ENCODE measurements at places on chromosomes 3 and 15.

GRCh38 chr3:14304101-14305045 is 98.0 kb upstream of the SLC6A6 start:
- DNase-seq: no peak

DNA sequence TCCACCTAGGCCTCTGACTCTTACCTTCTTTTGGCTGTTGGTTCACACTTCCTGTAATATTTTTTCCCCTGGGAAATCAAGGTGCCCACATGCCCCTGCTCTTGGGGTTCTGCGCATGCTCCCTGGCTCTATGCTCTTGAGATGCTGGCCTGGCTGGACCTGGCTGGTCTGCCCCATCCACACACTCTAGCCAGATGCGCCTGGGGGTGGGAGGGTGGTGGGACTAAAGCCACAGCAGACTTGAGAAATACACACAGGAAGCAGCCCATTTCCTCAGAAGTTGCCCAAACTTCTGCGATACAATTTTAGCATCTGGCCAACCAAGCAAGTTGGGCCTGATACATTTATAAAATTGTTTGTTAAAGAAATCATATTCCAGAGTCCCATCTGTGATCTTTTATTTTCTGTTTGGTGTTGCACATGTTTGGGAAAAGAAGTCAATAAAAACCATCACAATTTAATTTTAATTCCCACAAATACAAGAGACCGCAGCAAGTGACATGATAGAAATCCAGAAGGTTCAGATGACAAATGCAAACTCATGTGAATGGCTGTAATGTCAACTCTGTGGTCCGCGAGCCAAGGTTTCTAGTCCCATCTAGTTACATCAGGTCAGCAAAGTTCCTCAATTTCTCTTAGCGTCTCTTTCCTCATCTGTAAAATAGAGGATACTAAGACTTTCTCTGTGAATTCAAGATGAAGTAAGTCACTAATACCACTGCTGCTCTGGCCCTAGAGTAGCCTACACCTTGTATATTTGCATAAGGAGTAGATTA is 55.9 kb upstream of the MEF2A start:
- no peak for DNase-seq

DNA sequence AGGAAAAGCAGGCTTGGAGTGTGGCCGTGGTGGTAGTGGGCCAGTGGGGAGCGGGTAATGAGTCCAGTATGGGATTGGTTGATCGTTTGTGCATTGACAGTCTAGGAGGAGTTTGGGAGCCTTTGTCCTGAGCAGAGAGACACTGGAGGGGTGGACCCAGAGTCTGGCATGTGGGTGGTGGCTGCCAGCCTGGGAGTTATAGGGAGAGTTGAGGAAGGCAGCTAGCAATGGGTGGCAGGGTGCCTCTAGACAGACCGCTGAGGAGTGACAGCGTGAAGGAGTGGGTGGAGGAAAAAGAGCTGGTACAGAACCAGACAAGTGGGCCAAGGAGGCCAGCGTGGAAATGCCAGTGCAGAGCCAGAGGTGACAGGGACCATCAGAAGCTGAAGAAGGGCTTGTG is 1.9 kb upstream of the CCK start:
- DNase-seq: no peak

- no peak for DNase-seq
These were observed 842 bp downstream of the PCCB start for GRCh38 chr3:136250903-136251460.

DNA sequence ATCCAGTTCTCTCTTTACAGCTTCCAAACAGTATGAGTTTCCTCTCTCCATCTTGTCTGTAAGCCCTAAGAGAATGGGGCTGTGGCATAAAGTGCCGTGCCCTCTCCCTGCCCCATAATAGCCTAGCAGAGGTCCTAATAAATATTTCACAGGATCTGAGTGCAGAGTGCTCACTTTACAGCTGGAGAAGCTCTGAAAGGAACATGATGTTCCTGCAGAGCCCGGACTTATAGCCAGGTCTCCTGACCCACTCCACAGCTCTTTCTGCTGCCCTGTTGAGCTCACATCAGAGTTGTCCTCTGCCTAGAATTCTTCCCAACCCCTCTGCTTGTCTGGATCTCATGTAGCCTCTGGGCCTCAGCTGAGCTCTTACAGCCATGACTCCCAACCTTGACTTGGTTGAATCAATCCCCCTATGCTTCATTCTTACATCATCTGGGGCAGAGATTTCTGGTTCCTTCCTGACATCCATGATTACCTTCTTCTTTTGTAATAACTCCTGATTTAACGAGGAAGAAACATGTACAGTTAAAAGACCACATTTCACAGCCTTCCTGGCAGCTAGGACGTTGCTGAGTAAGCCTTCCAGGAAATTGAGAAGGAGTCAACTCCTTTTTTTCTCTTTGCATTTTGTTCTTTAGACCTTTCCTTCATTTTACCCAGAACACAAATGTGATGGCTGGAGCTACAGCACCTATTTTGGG is 135.3 kb downstream of the RPLP1 start:
- no peak for DNase-seq

DNA sequence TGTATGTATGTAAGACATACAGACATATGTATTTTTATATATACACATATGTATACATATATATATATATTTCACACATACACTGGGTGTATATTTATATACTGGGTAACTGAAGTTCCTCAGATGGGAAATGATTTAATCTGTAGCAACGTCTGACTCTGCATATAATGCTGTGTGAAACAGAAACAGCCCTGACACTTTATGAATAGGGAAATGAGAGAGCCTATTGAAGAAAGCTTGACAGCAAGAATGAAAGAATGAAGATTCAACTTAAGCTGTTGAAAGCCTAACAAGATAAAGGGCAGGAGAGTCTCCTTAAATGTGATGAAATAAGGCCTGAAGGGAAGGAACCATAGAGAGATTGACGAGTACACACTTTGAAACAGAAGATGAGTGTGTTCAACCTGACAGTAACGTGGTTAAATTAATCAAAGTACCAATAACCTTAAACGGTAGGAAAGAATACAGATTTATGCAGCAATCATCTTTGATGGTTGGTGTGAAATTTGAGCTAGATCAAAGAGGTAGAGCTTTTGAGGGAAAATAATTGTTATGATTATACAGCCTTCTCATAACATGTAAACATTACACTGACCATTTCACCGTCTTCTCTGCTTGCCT is 169.9 kb downstream of the MECOM start:
- no peak for DNase-seq

GRCh38 chr3:45174234-45174633 is 28.1 kb upstream of the CDCP1 start:
- no peak for DNase-seq

DNA sequence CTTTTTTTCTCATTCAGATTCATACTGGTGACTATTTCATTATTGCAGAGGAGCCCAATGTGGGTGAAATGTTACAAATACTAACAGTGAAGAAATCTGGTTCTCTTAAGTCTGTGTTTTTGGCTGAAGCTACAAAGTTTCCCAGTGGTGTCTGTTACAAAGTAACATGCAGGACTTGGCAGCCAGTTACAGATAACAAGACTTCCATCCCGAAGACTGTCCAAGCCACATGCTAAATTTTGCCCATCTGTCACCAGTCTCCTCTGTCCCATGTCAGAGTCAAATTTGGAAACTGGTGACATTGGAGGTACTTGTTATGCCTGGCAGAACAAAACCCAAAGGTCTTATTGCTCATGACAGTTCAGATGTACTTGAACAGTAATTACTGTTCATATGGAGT is 269.2 kb upstream of the GOLIM4 start:
- DNase-seq: no peak

GRCh38 chr15:44010089-44010488 is 183.3 kb downstream of the WDR76 start:
- peak; percentile 38 for DNase-seq

GRCh38 chr15:57205996-57206395 is 170.3 kb upstream of the CGNL1 start:
- no peak for DNase-seq

DNA sequence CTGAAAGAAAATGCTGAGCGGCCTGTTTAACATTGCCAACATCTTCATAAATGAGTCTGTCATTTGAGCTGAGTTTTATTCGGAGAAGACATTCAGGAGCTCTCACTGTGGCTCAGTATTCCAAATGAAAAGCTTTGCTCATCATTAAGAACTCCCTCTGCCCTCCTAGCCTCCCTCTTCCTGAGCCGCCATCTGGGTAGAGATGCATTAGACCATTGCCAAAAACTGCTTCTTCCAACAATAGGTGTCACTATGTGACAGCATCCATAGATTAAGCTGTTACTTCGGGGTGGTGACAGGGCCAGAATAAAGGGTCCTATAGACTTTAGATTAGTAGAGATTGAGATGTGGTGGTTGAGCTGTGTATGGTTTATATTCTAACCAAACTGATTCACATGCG is 501.4 kb upstream of the NR2F2 start:
- no peak for DNase-seq

DNA sequence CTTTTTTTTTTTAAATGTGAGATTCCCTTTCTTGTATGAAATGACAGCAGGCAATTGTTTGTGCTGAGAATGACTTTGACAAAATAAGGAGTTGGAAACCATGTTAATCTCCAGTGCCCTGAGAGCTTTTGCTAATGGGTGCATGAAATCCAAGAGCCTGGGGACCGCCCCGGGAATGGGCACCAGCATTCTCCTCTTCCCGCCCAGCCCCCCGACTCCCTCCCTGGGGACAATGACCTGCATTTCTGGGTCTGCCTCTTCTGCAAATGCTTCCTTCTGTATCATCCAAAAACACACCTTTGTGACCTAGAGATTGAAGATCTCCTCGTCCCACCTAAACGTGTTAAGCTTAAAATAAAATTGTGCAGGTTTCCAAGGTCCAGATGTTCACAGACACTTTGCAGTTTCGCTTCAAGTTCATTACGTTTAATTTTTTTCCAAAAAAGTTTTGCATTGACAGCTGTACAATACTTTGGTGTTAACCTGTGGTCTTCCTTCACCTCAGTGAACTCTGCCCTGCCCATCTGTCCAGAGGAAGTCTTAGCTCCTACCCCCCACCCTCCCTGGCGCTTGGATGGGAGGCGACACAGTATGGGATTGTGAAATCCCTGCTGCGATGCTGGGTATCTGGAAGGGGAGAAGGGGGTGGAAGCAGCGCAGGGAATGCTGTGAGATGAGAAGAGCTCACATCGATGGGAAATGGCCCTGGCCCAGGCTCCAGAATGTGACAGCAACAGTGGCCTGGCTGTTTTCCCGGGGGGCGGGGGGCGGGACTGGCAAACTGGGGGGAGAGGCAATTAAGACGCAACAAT is 50.1 kb downstream of the TLE3 start:
- DNase-seq: no peak

GRCh38 chr3:46929324-46929723 is 47.2 kb downstream of the CCDC12 start:
- no peak for DNase-seq

- no peak for DNase-seq
These were observed 249.1 kb downstream of the ALCAM start for GRCh38 chr3:105615814-105616213.

DNA sequence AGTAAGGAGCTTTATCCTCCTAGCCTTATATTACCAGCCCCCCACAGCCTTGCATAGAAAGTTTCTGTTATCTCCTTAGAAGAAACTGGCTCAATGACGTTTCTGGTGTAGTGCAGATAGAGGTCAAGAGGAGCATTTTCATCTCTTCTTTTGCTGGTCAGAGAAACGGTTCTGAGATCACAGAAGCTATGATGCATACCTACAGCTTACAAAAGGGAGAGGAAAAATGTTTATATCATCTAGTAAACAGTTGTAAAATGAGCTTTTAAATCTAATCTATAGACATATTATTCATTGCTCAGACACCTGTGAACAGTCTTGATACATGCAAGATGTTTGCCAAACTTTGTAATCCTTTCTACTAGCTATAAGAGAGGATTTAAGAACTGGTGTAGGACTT is 68.0 kb downstream of the GMPS start:
- peak; percentile 21 for DNase-seq

DNA sequence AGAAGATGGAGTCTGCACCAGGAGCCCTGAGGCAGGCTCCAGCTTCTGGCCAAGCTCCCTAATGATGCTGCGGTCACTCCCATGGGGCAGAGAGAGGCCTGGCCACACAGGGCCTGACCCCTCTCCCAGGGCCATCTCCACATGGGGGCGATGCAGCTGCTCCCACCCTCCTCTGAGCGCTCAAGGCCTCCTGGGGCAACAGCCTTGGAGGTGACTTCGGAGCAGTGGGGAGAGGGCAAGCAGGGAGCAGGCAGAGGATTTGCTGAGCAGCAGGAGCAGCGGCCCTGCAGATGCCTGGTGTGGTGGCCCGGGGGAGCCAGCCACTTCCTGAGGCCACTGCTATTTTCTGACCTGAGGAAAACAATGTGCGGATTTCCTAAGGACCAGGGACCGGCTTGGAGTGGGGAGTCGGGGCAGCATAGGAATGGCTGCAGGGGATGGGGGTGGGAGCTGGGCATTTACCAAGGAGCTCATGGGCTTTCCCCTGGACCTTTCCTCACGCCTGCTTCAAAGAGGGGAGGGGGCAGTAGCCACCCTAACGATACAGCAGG is 81.6 kb upstream of the RPL32 start:
- DNase-seq: no peak

DNA sequence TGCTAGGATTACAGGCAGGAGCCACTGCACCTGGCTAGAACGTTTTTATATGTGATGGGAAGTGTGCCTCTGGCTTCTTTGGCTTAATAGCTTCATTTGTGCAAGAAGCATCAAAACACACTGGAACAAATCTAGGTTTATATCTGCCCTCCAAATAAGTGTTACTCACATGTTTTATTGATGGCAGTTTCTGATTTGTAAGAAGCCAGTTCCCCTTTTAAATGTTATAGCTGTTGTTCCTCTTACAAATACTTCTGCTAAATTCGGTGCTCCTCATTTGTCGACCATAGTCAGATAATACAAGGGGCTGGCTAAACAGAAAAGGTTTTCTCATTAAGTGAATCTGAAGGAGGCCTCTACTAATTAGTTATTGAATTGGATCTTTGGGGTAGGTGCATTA is 307.1 kb upstream of the SEMA6D start:
- DNase-seq: no peak

DNA sequence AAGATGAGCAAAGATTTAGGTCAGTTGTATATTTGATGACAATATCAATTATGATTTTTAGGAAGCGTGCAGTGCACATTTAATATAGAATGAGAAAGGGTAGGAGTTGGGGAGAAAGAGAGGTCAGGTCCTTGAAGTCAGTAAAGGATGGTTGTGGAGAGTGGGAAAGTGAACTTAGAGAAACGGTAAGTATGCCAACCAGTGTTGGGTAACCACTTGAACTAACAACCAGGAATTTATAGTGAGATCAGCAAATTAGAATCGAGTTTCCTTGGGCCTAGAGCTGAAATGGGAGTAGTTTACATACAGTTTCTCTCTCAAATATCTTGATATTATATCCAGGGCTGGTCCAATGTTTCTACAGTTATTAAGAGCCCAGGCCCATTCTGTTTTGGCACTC is 188.5 kb upstream of the RBMS3 start:
- no peak for DNase-seq

GRCh38 chr15:100959066-100960050 is 40.2 kb downstream of the LRRK1 start:
- DNase-seq: no peak

GRCh38 chr3:46853441-46854415 is 9.5 kb downstream of the MYL3 start:
- DNase-seq: no peak

- no peak for DNase-seq
These were observed 47.7 kb downstream of the ZBTB20 start for GRCh38 chr3:115099134-115099985.
